ENCODE measurements at places on chromosomes 6 and 20.

GRCh38 chr6:42987533-42988451 is 3.4 kb downstream of the PPP2R5D start:
- no peak for DNase-seq

GRCh38 chr20:9839626-9840025 is 750 bp upstream of the PAK5 start:
- DNase-seq: no peak

GRCh38 chr6:121516331-121516730 is 80.9 kb downstream of the GJA1 start:
- no peak for DNase-seq

DNA sequence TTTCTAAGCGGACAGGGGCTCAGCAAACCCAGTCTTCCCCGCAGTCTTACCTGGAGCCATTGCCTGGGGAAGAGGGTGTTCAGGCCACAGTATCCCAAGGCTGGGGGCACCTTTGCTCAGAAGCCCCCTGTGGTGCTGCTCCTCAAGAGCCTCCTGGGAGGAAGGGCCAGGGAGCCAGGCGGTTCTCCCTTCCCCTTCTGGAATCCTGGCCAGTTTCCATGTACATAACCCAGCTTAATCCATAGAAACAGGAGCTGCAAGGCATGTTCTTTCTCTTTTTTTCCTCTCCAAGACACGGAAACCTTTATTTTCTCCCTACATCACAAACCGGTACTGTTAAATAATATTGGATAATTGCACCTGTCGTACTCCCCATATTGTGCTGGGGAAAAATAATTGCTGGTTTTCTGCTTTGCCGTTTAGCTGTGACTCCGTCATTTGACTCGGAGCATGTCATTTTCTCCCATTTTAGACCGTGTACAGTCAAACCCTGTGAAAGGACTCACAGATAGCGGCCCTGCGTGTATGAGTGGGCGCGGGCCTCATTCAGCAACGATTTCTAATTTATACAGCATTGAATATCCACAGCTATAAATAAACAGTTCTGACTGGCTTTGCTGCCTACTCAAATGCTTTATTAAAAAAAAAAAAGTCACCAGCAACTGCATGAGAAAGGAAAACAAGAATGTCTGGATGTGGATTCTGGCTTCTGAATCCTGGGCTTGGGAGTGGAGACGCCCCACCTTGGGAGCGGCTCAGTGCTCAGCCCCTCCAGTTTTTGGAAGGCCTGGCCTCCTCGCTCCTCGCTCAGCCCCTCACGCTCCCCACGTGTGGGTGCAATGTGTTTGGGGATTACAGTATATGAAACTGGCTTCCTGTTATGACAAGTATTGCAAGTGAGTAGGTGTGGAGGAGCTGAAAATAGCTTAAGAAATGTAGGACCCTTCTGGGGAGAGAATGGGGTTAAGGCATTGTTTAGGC is 67.3 kb downstream of the ADTRP start:
- DNase-seq: peak; percentile 55

- DNase-seq: peak; percentile 65
These were observed 133.4 kb downstream of the RFPL4B start for GRCh38 chr6:112480553-112480952.

DNA sequence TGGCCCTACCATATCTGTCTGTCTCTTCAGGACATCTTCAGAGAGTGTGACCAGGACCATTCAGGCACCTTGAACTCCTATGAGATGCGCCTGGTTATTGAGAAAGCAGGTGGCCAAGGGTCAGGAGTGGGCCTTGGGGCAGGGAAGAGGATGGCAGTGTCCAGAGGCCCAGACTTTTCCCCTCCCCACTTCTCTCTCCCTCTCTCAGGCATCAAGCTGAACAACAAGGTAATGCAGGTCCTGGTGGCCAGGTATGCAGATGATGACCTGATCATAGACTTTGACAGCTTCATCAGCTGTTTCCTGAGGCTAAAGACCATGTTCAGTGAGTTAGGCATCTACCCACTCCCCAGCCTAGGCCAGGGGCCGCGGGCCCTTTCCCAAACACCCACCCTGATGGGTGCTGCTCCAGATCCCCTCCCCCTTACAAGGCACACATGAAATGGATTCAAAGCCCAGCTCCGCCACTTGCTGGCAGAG is 24.3 kb downstream of the CAPN11 start:
- DNase-seq: no peak

DNA sequence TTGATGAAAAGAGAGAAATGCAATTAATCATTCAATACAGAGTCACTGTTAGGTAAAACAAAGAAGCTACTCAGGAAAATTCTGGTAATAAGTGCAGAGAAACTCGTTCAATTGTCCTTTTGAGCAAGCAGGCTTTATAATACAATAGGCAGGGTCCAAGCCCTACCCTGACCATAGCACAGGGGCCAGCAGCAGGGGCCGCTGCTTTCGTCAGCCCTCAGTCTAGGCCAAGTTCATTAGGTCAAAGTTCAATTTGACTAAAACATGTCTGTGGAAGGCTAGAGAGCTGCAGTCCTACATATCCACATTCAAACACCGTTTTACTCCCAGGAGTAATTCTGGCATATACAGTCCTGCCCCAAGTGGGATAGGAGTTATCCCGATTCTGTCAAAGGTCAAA is 94.6 kb downstream of the BCAS1 start:
- DNase-seq: no peak

GRCh38 chr6:44177691-44178423 is 19.2 kb downstream of the CAPN11 start:
- peak; percentile 20 for DNase-seq

GRCh38 chr20:17748279-17748678 is 48.5 kb downstream of the BANF2 start:
- no peak for DNase-seq

Data from fibroblast of skin of right biceps (primary cell).